ENCODE measurements at places on chromosomes 5 and 9.

- DNase-seq, result no peak
These were observed 215.7 kb downstream of the SEMA6A start for GRCh38 chr5:116358911-116359418.

- DNase-seq, result peak; percentile 68
These were observed 231.6 kb downstream of the SLF1 start for GRCh38 chr5:94849821-94850736.

- DNase-seq, result no peak
These were observed 48.9 kb downstream of the IL31RA start for GRCh38 chr5:55900068-55900467.

DNA sequence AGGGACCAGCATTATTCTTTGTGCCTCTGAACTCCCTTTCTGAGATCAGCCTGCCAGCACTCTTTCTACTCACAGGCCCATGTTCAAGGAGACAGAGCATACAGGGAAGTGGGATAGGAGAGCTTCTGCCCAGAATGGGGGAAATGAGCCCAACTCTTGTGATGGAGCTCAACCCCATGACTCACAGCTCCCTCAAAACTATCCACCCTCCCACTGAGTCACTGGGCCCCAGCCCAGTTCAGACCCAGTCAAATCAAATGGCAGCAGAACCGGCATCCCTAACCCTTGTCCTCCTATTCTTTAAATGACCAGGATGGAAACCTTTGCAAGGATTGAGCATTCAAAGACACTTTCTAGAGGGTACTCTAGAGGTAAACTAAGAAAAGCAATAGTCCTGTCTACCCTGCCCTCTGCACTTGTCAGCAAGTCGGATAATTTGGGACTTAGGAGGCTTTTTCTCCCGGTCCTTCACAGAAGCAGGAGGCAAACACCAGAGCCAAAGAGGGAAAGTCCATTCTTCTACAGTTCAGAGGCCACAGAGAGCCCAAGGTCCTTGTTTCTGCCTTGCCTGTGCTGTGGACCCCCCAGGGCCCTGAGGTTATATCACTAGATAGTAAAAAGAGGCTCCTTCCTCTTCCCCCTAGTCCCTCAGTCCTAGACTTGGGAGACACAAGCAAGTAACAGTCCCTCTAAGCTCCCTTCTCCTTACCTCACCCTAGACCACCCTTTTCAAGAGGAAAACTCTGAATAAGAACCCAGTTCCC, 3.2 kb downstream of the ATOSB start:
- peak; percentile 84 for DNase-seq

DNA sequence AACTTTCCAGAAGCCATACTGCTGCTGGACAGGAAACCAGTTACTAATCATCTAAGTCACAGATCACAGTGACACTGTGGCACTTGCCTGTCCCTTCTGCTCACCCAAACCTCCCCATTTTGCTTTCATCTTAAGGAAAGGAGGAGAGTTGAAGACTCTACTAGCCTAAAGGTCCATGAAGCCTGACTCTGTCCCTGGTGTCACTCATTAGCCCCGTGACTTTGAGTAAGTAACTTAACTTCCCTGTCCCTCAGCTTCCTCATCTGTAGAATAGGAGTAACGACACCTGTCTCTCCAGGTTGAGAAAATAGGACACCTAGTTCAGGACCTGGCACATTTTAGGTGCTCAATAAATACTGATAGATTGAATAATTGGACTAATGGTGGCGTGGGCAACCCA, 536 bp upstream of the SLC6A7 start:
- no peak for DNase-seq

- no peak for DNase-seq
These were observed 19.6 kb upstream of the FLT4 start for GRCh38 chr5:180668835-180669596.

GRCh38 chr5:100746730-100747129, 156.4 kb downstream of the ST8SIA4 start:
- DNase-seq, result no peak

DNA sequence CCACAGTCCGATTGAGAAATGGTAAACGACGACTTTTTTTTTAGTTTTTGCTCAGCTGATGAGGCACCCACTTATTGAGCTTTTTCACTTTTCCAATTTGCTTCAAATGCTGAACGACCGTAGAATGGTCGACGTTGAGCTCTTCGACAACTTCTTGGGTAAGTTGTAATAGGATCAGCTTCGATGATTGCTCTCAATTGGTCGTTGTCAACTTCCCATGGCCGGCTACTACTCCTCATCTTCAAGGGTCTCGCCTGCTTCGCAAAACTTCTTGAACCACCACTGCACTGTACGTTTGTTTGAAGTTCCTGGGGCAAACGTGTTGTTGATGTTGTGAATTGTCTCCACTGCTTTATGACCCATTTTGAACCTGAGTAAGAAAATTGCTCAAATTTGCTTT, 35.7 kb downstream of the NSD1 start:
- no peak for DNase-seq

- no peak for DNase-seq
These were observed 87.7 kb downstream of the OSTF1 start for GRCh38 chr9:75176037-75176436.

GRCh38 chr5:80116465-80116864, 81.3 kb downstream of the THBS4 start:
- no peak for DNase-seq

GRCh38 chr9:91629718-91630117, 206.1 kb upstream of the NFIL3 start:
- DNase-seq, result no peak

DNA sequence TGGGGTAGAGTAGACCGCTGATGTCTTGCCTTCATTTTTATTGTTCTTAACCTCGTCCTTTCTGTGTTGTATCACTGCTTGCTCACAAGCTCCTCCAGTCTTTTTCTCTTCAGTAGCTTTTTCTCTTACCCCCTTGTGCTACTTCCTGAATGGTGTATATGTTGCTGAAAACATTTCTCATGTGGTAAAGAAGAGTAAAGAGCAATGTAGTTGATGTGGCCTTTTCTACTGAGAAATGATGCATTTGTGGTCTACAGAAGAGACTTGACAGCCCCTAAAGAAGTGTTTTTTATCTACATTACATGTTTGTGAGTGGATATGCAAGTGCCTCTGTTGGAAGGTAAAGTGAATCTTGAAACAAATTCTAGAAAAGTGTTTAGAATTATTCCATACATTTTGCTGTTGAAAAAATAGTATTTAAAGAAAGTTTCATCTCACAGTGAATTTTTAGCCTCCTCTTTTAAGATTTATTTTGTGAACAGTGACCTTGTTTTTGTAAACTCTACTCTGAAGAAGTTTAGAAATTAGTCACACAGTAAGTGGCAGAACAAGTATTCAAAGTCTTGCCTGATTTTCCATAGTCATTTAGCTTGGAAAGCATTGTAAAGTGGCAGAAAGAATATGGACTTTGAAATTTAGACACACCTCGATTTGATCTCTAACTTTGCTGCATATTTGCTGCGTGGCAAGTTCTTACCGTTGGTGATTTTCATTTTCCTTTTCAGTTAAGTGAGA, 17.4 kb downstream of the CDC42SE2 start:
- DNase-seq, result no peak

GRCh38 chr5:171387970-171388815, 544 bp downstream of the NPM1 start:
- DNase-seq, result peak; percentile 79

- DNase-seq, result no peak
These were observed 6.8 kb downstream of the KDM4C start for GRCh38 chr9:6764523-6764922.

DNA sequence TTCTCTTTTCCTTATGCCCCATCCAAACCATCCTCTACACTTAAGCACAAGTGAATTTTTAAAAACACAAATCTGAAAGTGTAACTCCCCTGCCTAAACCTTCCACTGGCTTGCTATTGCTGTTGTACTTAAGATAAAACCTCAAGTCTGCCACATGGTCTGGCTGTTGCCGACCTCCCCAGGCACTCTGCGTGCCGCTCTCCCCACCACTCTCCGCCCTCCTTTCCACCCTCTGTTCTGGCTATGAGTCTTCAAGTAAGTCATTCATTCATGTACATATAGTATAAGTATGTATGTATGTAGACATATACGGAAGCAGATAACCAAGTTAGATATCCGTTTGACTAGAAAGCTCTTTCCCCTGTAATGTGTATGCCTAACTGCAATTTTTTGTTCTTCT, 94.7 kb upstream of the ANKRD55 start:
- DNase-seq, result no peak

DNA sequence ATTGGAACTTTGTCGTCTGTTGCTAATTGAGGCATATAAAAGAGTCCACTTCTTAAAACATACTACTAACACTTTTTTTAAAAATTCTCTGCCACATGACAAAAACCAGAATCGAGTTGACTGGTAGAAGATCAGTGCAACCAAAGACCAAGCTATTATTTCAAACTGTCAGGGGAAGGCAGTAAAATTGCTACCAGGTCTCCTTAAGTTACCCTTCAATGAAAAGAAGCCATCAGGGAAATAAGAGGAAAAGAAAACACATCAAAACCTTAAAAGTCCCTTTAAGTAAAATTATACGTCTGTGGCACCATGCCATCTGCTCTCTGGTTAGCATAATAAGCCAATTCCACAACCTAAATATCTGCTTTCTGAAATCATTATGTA, 9.6 kb downstream of the ZNF608 start:
- no peak for DNase-seq

DNA sequence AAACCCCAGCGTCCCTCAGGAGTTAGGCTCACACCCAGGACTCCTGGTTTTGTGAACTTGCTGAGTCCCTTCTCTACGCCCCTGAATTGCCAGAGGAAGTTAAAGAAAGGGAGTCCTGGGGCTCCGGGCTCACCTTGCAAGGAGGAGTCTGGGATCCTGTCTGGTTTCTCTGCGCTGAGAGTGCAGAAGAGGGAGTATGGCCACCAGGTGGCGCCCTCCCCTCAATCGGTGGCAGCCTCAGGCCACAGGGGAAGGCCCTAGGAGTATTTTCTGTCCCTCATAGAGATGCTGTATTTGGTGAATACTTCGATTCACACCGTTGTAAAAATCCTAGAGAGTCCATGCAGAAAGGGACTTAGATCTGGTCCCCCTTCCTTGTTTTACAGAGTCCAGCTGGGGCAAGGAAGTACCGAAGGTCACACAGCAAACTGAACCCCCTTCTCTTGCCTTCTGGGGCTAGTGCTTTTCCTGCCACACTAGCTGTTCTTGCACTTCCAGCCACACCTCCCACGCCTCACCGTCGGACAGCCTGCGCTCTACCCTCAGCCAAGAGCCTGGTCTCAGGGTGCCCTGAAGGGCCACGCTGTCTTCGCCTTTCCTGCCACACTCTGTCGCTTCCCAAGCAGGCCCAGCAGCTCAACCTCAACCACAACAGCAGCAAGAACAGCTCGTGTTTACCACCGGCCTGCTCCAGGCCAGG, 10.2 kb downstream of the HAND1 start:
- peak; percentile 57 for DNase-seq

DNA sequence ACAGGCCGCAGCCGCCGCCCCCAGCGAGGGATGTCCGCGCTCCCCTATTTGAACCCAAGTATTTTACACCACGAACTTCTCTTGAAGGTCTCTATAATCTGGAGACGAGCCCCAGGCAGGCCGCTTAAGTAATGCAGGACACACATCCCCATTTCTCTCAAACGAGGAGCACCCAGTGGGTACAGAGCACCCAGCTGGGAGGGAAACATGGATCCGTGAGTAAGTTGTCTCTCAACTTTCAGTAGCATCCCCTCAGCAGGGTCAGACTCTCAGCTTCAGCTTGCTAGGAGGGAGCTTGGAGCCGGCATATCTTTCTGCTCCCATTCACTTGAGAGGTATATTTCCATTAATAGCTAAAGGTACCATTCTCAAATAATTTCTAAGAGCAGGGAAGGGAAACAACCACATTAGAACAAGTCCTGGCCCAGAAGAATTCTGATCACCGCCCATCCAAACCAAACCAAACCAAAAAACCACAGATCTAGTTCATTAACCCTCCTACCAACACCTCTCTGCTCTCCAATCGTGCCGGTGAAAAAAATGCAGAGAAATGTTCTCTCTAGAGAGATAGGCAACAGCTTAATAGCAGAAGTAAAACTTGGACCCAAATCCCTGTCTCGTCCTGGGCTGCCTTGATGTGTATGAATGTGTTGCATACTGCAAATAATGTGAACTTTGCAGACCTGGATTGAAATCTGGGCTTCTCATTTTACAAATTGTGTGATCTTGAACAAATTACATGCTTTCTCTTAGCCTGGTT, 910 bp downstream of the TDRD7 start:
- DNase-seq, result peak; percentile 11

GRCh38 chr9:135523521-135524129, 2.4 kb downstream of the LCN1 start:
- DNase-seq, result no peak

GRCh38 chr5:33261305-33261704, 179.5 kb upstream of the TARS1 start:
- peak; percentile 71 for DNase-seq

GRCh38 chr5:118529361-118530144, 458.8 kb downstream of the DTWD2 start:
- DNase-seq, result peak; percentile 9

- no peak for DNase-seq
These were observed 20.9 kb upstream of the TTC33 start for GRCh38 chr5:40776658-40776977.

GRCh38 chr9:2403701-2404100, 217.9 kb upstream of the VLDLR start:
- DNase-seq, result no peak

DNA sequence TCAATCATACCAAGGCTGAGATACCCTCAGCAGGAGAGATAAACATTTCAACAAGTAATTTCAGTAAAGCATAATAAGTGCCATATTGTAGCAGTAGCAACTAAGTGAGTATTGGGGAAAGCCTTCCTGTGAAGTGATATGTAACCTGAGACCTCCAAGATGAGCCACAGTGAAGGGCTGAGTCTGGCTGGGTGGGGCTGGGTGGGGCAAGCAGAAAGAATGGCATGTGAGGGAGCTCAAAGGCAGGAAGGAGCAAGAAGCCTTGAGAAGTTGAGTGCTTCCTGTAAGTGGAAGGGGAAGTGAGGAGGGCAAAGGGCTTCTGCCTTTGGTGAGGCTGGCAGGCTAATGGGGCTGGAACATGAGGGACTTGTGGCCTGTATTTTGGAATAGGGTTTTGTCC, 19.7 kb upstream of the ASTN2 start:
- DNase-seq, result no peak

GRCh38 chr9:132647355-132647754, 22.4 kb downstream of the DDX31 start:
- peak; percentile 99 for DNase-seq

GRCh38 chr5:78492650-78493049, 132.2 kb downstream of the SCAMP1 start:
- no peak for DNase-seq

DNA sequence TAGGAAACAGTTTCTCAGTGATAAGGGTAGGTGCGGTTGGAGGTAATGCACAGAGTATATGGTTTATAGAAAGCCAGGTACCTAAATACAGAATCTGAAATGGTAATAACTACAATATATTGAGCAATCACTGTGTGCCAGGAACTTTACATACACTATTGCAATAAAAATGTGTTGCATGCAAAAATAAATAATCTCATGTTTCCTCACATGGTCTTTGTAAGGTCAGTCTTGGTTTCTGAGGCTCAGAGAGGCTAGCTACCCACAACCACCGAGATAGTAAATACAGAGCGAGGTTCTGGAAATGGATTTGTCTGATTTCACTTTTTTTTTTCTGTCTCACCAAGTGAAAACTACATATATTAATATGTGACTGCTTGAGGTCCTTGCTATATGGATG, 128.9 kb downstream of the CAMK4 start:
- no peak for DNase-seq
